ENCODE measurements at places on chromosomes 16 and 17. TPM values are rescaled to one million over a fixed set of nuclear protein-coding genes. Genes with fewer than 3 reads are reported as not detected.

GRCh38 chr16:82753821-82754220 is 127.1 kb downstream of the CDH13 start:
- no peak for DNase-seq

- no peak for DNase-seq
Observed at GRCh38 chr17:73005360-73005759, 87.1 kb downstream of the SLC39A11 start.

GRCh38 chr17:3602499-3602898 is 6.7 kb downstream of the TRPV1 start:
- DNase-seq: peak; percentile 8

DNA sequence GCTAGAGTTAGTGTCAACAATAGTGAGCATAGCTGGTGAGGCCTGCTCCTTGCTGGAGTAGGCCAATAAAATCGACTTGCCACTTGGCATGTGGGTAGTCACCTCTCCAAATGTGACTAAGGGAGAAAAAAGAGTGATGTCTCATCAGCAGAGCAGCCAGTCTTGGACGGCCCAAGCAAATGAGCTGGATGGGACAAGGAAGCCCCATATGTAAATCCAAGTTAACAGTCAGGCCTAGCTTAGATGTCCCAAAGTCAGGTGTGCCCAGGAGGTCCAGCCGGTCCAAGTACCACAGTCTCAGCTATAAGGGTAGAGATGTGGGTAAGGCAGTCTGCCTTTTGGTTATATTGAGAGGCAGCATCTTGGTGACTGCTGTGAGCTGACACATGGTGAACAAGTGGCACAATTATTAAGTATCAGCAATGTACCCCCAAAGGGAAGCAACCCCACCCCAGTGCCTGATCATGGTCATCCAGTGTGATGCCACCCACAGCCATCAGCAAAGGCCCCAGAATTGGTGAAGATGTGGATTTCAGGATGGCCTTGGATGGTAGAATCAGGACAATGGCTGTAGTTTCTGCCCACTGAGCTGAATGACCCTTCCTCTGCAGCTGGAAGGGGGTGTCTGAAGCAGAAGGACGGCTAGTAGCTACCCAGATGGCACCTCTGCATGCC is 83.4 kb downstream of the TNFRSF13B start:
- DNase-seq: no peak

- no peak for DNase-seq
Observed at GRCh38 chr16:85306793-85307551, 194.7 kb upstream of the CIBAR2 start.

- DNase-seq: no peak
Observed at GRCh38 chr17:77857306-77857555, 101.3 kb upstream of the TNRC6C start.

- DNase-seq: no peak
Observed at GRCh38 chr16:89300976-89301360, 83.5 kb downstream of the ZNF778 start.

DNA sequence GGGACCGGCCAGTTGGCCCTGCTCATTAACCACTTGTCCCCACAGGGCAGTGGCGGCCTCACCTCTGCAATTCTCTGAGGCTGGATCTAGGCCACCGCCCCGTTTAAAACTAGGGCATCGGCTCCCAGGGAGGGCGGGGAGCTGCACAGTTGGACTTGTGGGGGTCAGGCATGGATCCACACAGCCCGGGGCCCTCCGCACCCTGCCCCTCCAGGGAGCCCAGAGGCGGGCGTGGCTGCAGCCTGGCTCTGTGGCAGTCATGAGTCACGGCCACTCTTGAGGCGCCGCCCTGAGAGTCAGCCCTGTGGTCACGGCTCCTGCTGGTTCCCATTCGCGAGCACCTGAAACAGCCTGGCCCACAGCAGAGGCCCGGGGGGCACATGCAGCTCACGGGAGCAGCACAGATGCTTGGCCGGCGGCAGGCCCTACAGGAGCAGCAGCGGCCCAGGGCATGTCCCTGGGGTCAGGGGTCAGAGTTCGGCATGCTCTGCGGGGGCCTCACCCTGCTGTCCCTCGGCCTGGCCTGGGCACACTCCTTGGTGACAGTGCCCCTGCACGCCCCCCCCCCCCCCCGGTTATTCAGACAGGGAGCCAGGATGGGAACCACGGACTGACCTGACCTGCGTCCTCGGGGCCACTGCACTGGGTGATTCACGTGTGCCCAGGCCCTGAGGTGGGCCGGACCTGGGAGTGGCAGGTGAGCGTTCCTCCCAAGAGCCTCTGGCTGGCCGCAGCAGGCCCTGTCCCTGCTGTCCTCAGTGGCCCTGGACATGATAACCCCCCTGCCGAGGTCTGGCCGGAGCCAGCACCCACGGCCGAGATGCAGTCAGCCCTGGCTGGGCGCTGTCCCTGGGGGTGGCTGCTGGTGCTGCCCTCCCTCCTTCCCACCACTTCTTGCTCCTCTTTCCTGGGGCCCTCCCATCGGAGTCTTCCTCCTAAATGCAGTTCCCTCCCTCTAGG is 8.2 kb downstream of the CAPN15 start:
- no peak for DNase-seq

- no peak for DNase-seq
Observed at GRCh38 chr16:3050487-3050886, 4.1 kb downstream of the MMP25 start.

- DNase-seq: no peak
Observed at GRCh38 chr16:2955438-2955778, 8.7 kb upstream of the KREMEN2 start.

DNA sequence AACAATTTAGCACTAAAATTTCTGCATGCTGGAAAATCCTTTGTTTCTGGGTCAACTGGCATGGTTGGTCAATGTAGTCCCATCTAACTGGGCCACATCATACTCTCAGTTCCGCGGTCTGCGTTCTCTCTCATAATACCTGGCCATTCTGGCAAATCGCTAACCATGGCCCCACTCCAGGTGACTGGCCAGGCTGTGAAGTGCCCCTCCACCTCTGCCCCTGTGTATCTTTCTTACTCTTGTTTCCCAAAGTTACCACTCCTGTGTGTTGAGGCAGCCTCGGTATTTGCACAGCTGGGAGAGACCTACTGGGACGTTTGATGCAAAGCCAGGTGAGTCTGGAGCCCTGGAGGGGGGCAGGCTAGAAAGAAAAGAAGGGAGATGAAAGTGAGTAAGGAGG is 2.0 kb upstream of the TMEM238L start:
- no peak for DNase-seq

DNA sequence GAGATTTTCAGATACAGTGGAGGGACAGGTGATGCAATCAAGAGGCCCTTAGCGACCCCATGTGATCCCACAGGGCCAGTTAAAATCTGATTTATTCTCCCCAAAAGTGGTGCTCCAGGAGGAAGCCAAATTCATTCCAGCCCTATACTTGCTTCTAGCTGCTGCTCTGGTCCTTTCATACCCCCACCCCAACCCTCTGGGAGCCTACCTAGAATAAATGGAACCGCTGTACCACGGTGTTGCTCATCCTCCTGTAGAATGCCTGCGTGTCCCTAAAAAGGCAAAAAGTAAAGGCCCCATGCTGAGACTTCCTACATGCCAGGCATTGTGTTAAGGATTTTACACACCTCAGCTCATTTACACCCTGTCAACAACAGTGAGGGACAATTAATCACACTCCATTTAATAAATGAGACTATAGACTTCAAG is 2.0 kb upstream of the RASL10B start:
- no peak for DNase-seq

GRCh38 chr17:28225271-28225670 is 93.7 kb upstream of the TMEM97 start:
- DNase-seq: no peak

DNA sequence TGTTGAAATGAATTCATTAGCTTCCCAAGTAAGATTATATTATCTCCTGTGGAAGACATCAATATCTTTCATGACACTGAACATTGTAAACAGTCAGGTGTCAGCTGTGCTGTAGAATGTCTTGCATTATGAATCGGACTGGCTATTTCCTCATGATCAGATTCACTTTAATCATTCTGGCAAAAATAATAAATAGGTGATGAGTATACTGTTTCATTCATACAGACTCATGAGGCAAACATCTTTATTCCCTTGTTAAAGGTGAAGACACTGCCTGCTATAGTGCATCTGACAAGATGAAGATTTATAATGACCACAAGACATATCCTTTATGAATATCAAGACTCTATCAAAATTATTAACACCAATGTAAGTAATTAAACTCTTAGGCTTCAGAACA is 51.3 kb upstream of the ARL6IP1 start:
- DNase-seq: no peak

DNA sequence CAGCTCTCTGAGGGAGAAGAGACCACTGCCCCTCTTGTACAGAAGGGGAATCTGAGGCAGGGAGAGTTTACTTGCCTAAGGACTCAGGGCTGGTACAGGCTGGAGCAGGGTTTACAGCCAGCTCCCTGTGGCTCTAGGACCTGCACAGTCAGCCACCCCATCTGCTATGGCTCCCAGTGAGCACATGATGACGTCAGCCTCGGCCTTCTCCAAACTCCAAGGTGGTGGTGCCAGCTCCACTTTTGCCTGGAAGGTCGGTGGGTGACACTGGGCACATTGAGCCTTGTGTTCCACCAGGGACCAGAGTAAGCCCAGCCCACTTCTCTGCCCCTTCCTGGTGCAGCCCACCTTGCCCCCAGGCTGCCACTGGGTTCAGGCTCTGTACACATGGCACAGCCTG is 202.2 kb downstream of the ENGASE start:
- DNase-seq: peak; percentile 92

DNA sequence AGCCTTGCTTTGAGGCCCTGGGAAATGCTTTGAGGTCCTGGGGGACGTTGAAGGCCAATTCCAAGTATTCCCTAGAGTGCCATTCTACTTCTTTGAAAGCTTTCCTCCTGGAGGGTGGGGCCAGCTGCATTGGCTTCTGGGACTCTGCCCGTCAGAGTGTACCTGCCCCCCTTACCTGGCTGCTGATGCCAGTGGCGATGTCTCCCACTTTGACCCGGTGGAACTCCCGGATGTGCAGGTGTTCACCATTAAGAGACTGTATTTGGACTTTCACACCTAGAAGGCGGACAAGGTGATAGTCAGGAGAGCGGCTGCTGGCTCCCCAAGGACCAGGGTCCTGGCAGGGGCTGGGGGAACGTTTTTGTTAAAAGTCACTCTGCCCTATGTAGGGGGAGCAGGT is 3.1 kb upstream of the SPATA32 start:
- DNase-seq: no peak

DNA sequence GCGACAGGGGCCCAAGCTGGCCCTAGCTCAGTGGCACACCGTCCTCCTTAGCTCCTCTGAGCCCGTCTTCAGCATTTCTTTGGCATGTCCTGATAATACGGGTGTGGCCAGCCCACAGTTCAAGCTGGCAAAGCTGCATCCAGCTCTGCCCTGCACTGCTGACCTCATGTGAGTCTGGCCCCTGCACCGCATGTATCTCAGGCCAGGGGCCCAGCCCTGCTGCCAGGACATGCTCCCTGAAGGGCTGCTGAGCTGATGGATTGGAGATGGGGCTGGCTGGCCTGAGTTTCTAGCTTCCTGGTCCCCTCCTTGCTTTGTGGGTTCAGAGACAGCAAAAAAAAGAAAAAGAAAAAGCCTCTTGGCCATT is 2.4 kb downstream of the DOC2B start:
- DNase-seq: peak; percentile 44

DNA sequence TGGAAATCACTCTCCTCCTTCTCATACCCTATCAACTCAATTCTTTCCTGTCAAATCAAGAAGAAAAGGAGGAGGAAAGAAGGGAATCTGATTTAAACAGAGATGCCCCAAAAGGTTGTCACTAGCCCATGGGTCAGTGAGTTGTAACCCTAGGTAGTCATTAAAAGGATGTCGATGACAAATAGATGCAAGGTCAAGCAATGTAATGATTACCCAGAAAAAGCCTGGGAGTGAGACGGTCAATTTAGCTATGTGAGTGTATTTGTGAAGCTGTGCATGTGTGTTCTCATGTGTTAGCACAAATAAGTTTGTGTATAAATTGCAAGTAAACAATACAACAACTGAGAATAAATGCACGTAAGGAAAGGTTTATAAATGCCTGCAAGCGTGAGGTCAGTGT is 190.5 kb upstream of the PMFBP1 start:
- no peak for DNase-seq

- DNase-seq: peak; percentile 77
Observed at GRCh38 chr16:87367529-87367928, 16.0 kb downstream of the FBXO31 start.

GRCh38 chr17:535198-535597 is 179.4 kb downstream of the VPS53 start:
- peak; percentile 81 for DNase-seq

GRCh38 chr17:15171167-15172047 is 93.7 kb downstream of the PMP22 start:
- DNase-seq: peak; percentile 15

DNA sequence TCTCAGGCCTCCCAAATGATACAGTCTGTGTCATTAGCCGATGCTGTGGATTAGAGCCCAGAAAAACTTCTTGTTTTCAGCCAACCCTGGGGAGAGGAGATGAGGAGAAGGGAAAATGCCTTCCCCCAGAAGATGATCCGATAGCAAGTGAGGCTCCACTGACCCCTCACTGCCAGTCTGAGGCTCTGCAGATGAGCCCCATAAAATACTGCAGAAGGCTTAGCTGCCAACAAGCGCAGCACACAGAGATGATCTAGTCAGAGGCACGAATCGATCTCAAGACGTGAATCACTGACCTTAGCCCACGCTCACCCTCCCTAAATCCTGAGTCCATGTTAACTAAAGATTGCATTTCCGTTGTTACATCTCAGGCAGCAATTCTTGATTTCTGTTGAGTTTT is 31.5 kb downstream of the SALL1 start:
- DNase-seq: no peak

DNA sequence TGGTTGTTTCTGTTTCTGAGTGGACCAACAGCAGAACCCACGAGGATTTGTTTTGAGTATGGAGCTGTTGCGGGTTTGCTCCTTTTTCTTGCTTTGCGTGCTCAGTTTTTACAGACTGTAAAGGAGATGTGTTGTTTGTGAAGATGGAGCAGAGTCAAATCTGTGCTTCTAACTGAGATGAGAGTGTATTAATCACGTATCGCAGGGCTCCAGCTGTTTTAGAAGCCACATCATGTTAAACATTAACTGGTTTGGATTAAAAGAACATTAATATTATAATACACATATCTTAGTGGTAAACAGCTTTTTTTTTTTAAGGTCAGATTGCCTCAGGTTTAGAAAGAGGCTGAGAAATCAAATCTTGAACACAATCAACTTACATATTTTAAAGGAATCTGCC is 69.4 kb downstream of the YPEL2 start:
- peak; percentile 51 for DNase-seq

- DNase-seq: no peak
Observed at GRCh38 chr17:58224315-58224714, 5.3 kb upstream of the MKS1 start.

Gene PLLP
- total RNA-seq: 1.5 TPM

Gene CORO7
- total RNA-seq: 34.2 TPM

Gene TLE7
- total RNA-seq: not detected

Gene SEPTIN1
- total RNA-seq: 0.86 TPM

Gene RPS15A
- 1,175 TPM for total RNA-seq

Gene SLFN12
- total RNA-seq: 12.3 TPM

Gene TBC1D3K
- 0.43 TPM for total RNA-seq

Gene RCVRN
- total RNA-seq: not detected

Gene TBC1D3C
- total RNA-seq: 0.98 TPM

Gene CACNA1H
- 21.8 TPM for total RNA-seq

Gene CA5A
- total RNA-seq: not detected

Gene TRIM37
- total RNA-seq: 34.1 TPM
